ENCODE measurements at places on chromosomes 1 and 21. TPM values are rescaled to one million over a fixed set of nuclear protein-coding genes. Genes with fewer than 3 reads are reported as not detected.

DMRTA2 gene
- not detected for total RNA-seq

ZCCHC17 gene
- 17.5 TPM for total RNA-seq

TFAP2E gene
- total RNA-seq: 1.3 TPM

FLG2 gene
- under 0.01 TPM for total RNA-seq

CBS gene
- 0.81 TPM for total RNA-seq

GNG12 gene
- total RNA-seq: under 0.01 TPM

ECM1 gene
- 1.1 TPM for total RNA-seq

CYB561D1 gene
- total RNA-seq: 9.4 TPM

AGT gene
- total RNA-seq: not detected

PCNX2 gene
- total RNA-seq: 28.8 TPM

LACTBL1 gene
- not detected for total RNA-seq

SPATA1 gene
- total RNA-seq: 2.2 TPM

LHX8 gene
- total RNA-seq: not detected

ANKRD35 gene
- 0.27 TPM for total RNA-seq

GPX7 gene
- total RNA-seq: 92.1 TPM

MYOG gene
- not detected for total RNA-seq

ZNF593OS gene
- total RNA-seq: not detected

C1orf94 gene
- total RNA-seq: not detected

LCA5L gene
- total RNA-seq: 0.27 TPM

NID1 gene
- 0.27 TPM for total RNA-seq

CACNA1S gene
- not detected for total RNA-seq

FOXD3 gene
- total RNA-seq: not detected

DNM3 gene
- 4.0 TPM for total RNA-seq

ALPL gene
- 0.81 TPM for total RNA-seq

APCS gene
- not detected for total RNA-seq

SPATA46 gene
- total RNA-seq: not detected

NUF2 gene
- 1.6 TPM for total RNA-seq

NUAK2 gene
- 1.3 TPM for total RNA-seq

TDRD10 gene
- total RNA-seq: 0.27 TPM

MIXL1 gene
- 1.6 TPM for total RNA-seq

EDARADD gene
- 8.3 TPM for total RNA-seq

TNFSF4 gene
- total RNA-seq: 19.4 TPM

SLC44A5 gene
- total RNA-seq: 3.5 TPM

S100A10 gene
- total RNA-seq: 12.1 TPM

RAB7B gene
- 2.7 TPM for total RNA-seq

CD53 gene
- 313 TPM for total RNA-seq

SYDE2 gene
- total RNA-seq: 3.2 TPM

IGSF9 gene
- total RNA-seq: 0.54 TPM

GJB3 gene
- total RNA-seq: under 0.01 TPM

FAM110D gene
- 0.81 TPM for total RNA-seq

PLD5 gene
- not detected for total RNA-seq

SLC16A1 gene
- 36.6 TPM for total RNA-seq

HSPB7 gene
- not detected for total RNA-seq

NTNG1 gene
- under 0.01 TPM for total RNA-seq

TAL1 gene
- 70.6 TPM for total RNA-seq

CYP4Z1 gene
- total RNA-seq: not detected

RRP1B gene
- total RNA-seq: 17.8 TPM

PODN gene
- not detected for total RNA-seq

KIF17 gene
- 0.27 TPM for total RNA-seq

CHD1L gene
- total RNA-seq: 28.5 TPM
